K562 (cell line): ENCODE measurements at places on chromosomes 12 and 14.

DNA sequence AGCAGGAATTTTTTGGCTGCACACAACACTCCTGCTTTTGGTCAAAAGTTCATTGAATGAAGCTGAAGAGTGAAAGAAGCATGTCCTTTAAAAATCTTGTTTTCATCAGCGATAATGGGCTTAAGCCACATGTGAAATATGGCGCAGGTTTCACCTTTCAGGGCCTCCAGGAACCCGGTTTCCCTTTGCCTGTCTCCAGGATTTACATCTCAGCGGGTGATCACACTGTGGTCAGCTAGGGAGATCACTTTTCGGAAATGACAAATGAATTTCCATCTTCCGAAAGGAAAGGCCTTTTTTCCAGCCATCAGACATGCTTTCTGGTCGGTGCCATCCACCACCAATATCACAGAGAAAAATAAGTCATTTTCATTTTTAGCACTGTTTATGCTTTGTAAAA is 727.1 kb upstream of the TBX3 start:
- no peak for DNase-seq

DNA sequence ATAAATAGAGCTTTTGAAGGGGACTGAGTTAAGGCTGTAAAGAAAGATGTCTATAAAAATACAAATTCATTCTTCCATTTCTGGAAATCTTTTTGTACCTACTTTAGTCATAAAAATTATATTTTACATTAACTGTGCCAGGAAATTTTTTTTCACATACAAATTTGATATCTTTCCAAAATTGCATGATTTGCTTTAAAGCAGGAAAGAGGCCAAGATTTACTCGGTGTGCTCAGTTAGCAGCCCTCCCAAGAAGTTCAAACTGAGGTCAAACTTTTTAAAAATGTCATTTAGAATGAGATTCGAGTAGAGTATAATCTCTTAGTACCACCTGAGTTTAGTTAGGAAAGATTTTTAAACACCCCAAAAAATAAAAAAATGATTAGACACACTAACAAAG is 173.2 kb upstream of the GRIP1 start:
- DNase-seq = no peak

GRCh38 chr12:121916719-121917118 is 1.7 kb upstream of the CFAP251 start:
- DNase-seq = no peak

DNA sequence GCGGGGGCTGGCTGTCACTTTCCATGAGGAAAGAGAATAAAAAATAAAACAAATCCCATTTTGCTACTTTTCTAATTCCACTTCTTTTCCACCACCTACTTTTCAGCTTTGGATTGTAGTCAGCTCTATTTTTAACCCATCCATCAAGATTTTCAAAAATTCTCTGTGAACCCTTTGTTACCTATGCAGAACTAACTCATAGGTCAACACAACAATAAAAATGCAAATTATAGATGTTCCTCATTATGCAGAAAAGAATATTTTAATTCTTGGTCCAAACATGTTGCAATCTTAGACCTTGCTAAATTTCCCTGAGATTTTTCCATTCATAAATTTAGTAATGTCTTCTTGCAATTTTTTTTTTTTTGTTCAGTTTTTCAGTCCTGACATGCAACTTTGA is 454.5 kb downstream of the ADAMTS20 start:
- no peak for DNase-seq

GRCh38 chr12:49794811-49795653 is 33.2 kb downstream of the NCKAP5L start:
- peak; percentile 8 for DNase-seq

GRCh38 chr12:68037616-68038255 is 48.5 kb downstream of the IFNG-AS1 start:
- DNase-seq = no peak

DNA sequence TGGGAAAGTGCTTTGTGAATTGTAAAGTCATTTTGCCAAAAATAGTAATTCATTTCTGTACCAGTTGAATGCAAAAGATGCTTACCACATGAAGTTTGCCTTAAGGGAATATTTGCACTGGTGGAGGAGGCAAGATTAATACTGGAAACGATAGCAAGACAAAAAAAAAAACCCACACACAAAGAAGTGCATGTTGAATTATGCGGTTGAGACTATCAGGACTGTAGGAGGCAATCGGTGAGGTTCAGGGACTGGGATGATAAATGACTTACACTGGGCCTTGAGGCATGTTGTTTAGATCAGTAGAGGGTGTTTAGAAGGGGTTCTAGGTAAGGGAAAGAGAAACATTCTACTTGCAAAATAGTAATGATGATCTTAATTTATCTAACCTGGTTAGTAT is 142.2 kb upstream of the HMGA2 start:
- no peak for DNase-seq
